Activated naive CD4-positive, alpha-beta T cell treated with Interleukin-2 at 50 U/mL for 16 hours (primary cell): ENCODE measurements at places on chromosomes 3 and 15.

GRCh38 chr15:38522922-38523321 lies 41.7 kb downstream of the RASGRP1 start:
- DNase-seq = no peak

DNA sequence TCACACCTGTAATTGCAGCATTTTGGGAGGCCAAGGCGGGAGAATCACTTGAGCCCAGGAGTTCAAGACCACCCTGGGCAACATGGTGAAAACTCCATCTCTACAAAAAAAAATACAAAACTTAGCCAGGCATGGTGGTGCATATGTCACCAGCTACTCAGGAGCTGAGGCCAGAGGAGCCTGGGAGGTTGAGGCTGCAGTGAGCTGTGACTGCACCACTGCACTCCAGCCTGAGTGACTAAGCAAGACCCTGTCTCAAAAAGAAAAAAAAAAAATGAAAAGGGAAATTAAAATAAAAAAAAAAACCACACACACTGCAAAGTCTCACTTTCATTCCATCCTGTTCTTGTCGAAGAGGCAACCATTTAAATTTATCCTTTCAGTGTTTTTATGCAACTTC lies 100.8 kb upstream of the PIAS1 start:
- DNase-seq = no peak

DNA sequence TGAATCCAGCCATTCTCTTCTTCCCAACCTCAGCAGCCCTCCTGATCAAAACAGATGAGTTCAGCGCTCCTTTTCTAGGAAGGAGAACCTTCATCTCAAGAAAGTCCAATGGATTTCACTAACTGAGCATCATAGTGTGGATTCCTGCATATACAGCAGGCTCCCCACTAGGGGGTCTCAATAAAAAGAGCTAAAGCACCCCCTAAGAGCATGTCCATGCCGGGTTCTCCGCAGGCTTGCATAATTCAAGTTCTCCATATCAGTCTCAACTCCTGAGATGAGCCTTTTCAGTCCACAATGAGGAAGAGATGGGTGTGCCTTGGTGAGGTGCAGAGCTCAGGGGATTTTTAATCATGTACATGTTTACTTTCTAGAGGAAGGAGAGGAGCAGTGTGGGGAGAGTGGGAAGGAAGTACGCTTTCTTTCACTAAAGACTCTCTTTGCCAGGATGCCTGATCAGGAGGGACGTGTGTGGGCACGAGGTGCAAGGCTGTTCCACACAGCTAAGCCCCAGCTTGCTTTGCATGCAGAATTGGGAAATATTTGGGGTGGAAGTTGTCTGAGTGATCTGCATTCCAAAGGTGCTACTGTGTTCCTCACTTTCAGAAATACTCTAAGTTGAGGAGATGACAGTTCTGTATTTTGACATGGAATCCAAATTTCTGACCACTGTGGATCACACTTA lies 563.5 kb downstream of the OCA2 start:
- DNase-seq = no peak

DNA sequence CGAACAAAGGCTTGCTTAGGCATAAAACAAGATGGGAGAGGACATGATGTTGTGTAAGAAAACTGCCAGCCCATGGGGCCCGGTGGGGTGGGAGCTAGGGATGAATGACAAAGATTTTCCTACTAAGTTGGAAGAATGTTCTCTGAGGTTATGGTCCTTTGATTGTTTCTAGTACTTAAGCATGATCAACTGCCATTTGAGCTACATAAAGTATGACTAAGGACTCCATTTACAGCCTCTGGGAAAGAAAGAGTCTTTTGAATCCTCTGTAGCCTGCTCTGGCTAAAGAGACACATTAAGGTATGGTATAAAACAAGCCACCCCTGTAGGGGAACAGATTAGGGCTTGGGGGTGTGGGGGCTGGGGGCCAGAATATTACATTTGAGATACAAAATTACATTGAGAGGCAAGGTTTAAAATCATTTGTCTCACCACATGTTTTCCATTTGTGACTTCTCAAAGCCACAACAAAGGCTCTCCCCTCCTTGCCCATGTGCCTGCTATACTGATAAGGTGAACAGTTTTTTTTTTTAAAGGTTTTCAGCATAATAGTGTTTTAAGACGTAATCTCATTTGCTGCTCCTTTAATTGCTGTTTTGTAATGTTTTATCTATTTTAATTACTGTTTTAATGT lies 323.4 kb downstream of the CHST2 start:
- DNase-seq = no peak

DNA sequence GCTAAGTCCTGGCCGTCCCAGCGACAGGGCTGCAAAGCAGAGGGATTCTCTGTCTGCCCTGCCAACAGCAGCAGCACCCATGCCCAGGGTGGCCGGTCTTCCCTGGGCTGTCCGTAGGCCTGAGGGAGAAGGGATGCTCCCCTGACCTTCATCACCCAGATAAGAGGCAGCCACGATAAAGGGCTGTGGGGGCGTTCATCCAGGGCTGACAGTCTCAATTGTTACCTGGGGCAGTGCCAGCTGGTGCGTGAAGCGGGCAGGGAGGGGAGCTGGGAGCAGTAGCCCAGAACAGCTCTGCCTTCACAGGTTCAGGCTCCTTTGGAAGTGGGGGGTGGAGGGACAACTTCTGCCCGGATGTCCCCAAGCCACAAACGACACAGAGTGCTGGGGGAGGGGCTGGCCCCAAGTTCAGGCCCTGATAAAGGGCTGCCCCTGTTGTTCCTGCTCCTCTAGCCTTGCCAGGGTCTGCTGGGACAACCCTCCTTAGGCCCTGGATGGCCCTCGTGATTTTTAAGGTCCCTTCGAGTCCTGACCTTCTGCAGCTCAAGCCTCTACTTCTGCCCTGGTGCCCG lies 94.7 kb downstream of the RAB11A start:
- no peak for DNase-seq

DNA sequence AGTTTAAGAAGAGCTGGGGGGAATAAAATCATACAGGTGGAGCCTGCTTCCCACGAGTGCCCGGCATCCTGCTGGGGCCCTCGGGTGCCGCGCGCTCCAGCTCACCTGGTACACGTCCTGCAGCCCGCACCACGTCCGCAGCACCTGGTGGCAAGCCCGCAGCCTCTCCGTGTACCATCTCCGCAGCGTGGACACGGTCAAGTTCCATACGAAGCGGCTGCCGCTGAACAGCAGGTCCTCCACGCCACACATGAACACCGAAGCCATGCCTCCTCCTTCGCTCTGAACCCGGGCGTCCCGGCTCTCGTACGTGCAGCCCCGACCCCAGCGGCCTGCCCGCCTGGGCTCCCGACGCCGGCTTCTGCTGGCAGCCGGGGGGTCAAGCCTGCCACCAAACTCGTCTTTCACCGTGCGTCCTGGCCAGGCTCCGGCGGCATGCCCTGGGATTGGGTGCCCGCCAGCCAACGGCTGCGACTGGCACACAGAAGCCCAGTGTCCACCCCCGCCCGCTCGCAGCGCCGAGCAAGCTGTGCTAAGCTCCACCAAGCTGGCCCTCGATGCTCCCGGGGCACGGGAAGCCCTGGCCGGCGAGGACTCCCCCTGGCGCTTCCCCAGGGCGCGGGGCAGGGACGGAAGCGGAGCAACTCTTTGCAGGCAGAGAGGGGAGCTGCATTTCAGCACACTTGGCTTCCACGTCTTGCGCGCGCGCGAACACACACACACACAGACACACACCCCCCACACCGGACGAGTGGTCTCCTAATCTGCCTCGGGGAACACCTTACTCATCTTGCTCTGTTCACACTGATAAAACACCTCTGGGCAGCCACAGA lies at the start of gene FRMD4B:
Gene FRMD4B (minus strand): TSS at position 366 of the 833 bp plus-strand sequence. CDS start 99 bp downstream, at position 267.
- DNase-seq = peak; percentile 25

DNA sequence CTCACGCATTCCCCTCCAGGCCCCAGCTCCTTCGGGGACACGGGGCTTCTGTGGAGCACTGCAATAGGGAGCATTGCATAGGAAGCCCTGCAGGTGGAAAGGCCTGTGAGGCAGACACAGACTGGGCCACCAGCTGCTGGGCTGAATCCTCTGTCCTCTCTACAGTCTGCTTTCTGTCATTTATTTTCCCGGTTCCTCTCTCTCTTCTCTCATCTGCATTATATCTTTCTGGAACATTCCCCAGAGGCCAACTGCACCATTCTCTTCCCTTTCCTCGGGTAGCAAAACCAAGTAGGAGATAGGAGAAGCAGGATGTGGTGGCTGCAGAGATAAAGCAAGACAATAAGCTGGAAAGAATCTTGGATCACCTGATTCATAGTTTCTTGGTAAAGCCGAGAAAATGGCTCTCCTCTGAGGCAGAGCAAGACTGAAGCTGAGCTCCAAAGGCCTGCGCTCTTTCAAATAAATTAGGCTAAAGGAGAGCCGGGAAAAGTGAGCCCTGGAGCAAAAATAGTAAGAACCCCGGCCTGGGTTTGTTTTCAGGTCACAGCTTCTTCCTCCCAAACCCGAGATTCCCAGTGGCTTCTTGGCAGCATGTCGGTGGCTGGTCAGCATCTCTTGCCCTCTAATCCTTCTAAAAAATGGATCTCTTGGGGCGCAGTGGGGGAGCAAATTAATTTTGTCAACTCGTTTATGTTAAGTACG lies 5.3 kb downstream of the TM4SF4 start:
- no peak for DNase-seq

GRCh38 chr3:42655331-42655888 lies 1.9 kb downstream of the ZBTB47 start:
- no peak for DNase-seq

GRCh38 chr3:15290736-15291135 lies 41.6 kb downstream of the SH3BP5 start:
- DNase-seq = no peak

- DNase-seq = no peak
Observed at GRCh38 chr15:101159936-101160815, 91.7 kb downstream of the CHSY1 start.

DNA sequence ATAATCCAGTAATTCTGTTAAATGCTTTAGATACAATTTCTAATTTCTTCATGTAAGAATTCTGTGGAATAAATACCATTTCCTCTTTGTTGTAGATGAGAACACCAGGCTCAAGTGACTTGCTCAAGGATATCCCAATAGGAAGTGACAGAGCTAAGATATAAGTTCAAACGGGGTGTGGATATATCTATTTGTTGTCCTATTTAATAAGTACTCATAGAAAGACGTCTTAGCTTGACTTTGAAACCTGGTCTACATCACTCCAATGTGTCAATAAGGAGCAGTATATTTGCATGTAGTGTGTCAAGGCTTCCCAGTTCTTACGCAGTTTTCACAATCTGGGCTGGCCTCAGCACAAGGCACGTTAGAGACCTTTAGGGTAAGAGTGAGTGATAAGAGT lies 4.7 kb upstream of the GCSAM start:
- DNase-seq = no peak

DNA sequence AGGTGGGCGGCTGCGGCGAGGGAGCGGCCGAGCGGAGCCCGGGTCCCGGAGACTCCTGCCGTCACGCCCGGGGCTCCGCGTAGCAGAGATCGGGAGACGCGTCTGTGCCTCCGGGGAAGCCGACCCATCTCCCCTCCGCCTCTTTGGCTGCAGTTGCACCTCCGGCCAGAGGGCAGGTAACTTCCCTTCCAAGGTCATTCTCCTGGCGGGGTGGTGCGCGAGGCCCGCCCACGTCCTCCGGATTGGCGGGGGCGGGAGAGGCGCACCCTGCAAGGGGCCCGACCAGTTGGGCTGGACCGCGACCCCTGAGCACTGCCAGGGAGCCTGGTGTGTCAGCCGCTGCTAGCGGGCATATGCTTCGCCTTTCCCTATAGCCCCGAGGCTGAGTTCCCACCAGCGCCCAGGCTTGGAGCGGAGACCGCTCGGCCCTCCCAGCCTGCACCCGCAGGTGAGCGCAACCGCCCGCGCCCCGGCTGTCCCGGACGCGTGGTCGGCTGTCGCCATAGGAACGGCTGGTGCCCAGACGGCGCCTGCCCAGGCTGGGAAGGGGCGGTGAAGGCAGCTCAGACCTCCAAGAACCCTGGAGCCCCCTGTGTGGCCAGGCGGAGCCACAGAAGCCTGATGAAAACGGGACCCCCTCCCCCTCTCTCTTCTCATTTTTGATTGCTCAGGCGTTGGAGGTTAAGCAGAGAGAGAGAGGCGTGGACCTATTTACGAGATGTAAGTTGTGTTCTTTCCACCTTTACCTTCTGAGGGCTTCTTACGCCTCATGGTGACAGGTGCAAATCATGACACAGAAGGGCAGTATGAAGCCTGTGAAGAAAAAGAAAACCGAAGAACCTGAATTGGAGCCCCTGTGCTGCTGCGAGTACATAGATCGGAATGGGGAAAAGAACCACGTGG lies 453 bp downstream of the ZDHHC23 start:
- peak; percentile 29 for DNase-seq

- no peak for DNase-seq
Observed at GRCh38 chr15:57566834-57567233, 24.9 kb upstream of the MYZAP start.

- no peak for DNase-seq
Observed at GRCh38 chr15:49902685-49903501, 216.1 kb downstream of the ATP8B4 start.

DNA sequence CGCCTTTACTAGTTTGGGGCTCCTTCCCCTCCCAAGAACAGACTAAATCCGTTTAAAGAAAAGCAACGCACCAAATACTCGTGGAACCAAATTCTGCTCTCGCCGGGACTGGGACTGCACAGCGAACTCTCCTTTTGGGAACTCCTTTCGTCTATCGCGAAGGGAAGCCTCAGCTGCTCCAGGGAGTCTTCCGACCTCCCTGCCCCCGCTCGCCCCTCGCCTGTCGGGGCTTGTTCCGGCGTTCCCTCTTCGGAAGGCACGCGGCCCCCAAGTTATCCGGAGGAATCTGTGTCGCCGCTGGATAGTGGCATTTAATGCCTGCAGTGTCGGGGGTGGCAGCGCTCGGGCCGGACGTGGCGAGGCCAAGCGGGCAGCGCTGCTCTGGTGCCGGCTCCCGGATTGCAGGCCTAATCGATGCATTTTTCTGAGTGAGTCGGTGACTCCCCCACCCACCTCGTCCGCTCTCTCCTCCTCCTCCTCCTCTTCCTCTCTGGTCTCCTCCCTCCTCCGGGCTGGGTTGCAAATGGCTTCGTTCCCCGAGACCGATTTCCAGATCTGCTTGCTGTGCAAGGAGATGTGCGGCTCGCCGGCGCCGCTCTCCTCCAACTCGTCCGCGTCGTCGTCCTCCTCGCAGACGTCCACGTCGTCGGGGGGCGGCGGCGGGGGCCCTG lies at the start of gene TRIM71:
Gene TRIM71 (plus strand): TSS at position 440 of the 671 bp plus-strand sequence. CDS start 84 bp downstream, at position 524.
- peak; percentile 4 for DNase-seq

- DNase-seq = no peak
Observed at GRCh38 chr3:3353153-3353552, 173.7 kb upstream of the CRBN start.

DNA sequence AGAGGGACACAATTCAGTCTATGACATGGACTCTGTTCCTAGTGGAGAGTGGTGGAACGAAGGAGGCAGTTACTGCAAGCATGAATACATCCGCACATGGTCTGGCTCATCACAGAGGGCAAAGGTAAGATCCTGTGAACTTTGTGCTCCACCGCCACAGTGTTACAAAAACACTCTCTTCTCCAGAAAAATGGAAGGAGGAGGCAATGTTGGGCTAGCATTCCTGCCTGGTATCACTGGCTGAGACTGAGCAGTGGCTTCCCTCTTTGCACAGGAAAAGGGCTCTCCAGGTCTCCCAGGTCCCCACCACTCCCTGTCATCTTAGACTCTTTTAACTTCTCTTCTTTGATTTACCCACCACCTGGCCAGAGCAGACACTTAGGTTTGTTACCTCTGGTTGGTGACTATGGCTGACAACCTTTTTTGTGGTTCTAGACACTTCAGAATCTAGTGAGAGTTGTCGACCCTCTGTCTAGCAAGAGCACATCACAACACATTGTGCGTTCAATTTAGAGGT lies 1.5 kb upstream of the EEFSEC start:
- DNase-seq = no peak

- no peak for DNase-seq
Observed at GRCh38 chr3:55601366-55602080, 114.4 kb upstream of the WNT5A start.
